ENCODE measurements at places on chromosomes 13 and 19.

- DNase-seq = peak; percentile 68
Measured at GRCh38 chr13:113207890-113208420, 514 bp downstream of the PCID2 start.

GRCh38 chr13:71864986-71865873 is 1.8 kb downstream of the DACH1 start:
- DNase-seq = peak; percentile 46

DNA sequence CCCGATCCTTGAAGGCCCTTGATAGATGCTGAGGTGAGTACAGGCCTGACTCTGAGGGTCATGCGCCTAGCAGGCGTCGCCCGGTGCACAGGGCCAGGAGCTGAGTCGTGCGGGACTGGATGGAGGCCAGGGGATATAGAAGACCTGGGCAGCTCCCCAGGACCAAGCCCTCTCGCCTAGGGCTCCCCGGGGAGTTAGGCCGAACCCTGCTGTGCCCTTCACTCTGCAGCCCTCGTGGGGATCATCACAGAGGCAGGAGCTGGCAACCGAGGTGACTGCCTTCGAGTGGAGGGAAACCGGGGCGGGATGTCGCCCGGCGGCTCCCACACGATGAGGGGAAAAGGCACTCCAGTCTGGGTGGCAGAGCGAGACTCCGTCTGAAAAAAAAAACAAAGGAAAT is 11.7 kb downstream of the CSNK1G2 start:
- DNase-seq = no peak

DNA sequence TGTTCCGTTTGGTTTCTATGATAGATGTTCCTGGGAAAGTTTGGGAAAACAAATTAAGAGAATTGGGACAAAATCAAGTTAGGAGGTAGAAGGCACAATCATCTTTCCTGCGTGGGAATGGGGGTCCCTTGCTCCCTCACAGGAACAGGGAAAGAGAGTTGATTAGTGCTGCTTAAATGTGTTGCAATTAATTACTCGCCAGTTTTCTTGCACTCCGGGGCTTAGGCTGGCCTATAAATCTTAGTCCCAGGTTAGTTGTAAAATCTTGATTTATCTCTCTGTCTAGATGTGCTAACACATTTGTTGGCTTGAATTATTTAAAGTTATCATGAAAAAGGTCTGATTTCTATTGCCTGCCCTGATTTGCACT is 10.1 kb downstream of the B3GLCT start:
- DNase-seq = no peak

Measured in left lobe of liver (tissue), 2 donors.